ENCODE measurements at places on chromosomes 7 and 10.

- DNase-seq, result no peak
Observed at GRCh38 chr7:129213828-129214227, 11.0 kb upstream of the AHCYL2 start.

DNA sequence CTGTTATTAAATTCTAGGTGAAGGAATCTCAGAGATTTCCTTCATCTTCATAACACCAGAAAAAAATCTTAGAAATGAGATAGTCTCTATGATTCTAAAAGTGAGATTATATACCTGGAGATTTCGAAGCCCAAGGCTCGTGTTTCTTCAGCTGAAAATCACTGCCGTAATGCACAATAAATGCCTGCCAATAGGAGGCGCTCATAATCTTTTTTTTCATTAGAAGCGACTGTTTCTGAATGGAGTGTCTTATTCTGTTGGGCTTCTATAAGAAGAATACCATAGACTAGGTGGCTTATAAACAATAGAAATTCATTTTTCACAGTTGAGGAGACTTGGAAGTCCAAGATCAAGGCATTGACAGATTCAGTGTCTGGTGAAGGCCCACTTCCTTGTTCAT is 294.7 kb downstream of the PRKG1 start:
- no peak for DNase-seq

GRCh38 chr7:1601956-1602355 is 32.1 kb upstream of the PSMG3 start:
- no peak for DNase-seq

DNA sequence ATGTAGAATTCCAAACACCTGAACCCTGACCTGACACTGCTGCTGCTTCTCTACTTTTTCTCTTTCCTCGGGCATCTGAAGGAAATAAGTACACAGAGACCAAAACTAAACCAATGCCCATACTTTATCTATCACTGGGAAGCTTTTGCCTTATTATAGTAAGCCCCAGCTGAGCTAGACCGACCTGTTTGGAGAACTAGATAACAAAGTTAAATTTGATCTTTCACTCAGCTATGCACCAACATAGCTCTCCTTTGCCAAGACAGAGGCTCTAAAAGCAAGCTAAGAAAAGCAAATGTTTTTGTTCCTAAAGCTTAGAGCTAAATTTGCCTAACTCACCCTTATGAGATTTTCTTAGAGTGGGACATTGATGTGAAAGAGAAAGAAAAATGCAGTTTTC is 39.1 kb downstream of the NHLRC2 start:
- DNase-seq, result no peak

- DNase-seq, result no peak
Observed at GRCh38 chr7:45237788-45238461, 80.3 kb downstream of the RAMP3 start.

DNA sequence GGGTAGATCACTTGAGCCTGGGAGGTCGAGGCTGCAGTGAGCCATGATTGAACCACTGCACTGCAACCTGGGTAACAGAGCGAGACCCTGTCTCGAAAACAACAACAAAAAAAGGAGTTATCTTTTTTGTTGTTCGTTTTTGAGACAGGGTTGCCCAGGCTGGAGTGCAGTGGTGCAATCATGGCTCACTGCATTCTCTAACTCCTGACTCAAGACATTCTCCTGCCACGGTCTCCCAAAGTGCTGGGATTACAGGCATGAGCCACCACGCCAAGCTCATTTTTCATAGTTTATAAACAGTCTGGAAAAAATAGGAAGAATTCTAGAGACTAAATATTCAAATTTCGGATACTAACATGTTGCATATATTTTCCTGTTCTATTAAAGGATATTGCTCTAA is 29.4 kb downstream of the SFXN4 start:
- no peak for DNase-seq

- DNase-seq, result no peak
Observed at GRCh38 chr7:95427914-95428516, 6.8 kb downstream of the PON2 start.

GRCh38 chr10:104026762-104027161 is 58.9 kb downstream of the COL17A1 start:
- no peak for DNase-seq

DNA sequence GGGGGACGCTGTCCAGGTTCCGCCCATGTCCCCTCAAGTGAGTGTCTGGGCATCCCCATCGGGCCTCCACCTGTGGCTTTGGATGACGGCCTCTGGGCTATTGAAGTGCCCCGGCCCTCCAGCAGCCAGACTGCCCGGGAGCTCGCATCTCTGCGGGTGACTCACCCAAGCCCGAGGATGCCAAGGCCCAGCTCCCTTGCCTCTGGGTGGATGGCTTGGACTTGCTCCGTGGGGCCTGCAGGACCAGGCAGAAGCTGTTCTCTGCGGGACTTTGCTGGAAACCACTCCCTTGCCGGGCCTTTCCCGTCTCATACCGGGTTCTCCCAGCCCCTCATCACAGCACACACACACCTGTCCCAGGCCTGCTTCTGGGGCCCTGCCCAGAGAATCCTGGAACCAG is 22.4 kb downstream of the DPYSL4 start:
- DNase-seq, result no peak

GRCh38 chr7:129948338-129948737 is 4.4 kb downstream of the UBE2H start:
- no peak for DNase-seq

DNA sequence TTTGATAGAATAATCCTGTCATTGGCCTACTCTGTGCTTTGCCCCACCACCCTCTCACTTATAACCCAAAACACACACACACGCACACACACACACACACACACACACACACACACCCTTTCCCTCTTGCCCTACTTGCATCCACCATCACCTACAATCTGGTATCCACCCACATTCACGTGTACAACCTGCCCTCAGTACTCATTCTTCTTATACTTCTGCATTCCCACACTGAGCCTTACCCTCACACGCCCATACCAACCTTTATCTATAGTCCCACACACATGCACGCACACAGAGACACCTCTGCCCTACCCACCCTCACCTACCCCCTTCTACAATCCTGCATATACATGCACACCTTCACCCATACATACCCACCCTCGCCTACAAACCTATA is 10.8 kb upstream of the SRI start:
- DNase-seq, result no peak

GRCh38 chr10:110721406-110722038 is 77.4 kb downstream of the RBM20 start:
- peak; percentile 64 for DNase-seq

DNA sequence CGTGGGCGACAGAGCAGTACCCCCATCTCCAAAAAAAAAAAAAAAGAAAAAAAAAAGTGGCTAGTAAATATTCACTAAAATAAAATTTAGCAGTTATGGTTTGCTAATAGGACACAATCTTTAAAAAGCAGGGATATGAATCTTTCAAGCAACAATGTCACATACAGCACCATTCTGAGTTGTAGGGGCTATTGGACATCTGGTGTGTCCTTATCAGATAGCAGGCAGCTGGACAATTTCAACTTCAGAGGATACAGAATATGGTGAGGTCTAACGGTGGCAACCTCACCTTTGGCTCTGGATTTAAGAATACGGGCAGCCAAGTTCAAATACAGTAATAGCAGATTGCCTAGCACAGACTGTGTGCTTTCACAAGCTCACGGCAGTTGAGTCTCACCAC is 51.1 kb downstream of the SLC37A3 start:
- no peak for DNase-seq

- no peak for DNase-seq
Observed at GRCh38 chr10:13395540-13395939, 47.4 kb upstream of the SEPHS1 start.

- no peak for DNase-seq
Observed at GRCh38 chr10:16049050-16049449, 188.7 kb upstream of the MINDY3 start.

DNA sequence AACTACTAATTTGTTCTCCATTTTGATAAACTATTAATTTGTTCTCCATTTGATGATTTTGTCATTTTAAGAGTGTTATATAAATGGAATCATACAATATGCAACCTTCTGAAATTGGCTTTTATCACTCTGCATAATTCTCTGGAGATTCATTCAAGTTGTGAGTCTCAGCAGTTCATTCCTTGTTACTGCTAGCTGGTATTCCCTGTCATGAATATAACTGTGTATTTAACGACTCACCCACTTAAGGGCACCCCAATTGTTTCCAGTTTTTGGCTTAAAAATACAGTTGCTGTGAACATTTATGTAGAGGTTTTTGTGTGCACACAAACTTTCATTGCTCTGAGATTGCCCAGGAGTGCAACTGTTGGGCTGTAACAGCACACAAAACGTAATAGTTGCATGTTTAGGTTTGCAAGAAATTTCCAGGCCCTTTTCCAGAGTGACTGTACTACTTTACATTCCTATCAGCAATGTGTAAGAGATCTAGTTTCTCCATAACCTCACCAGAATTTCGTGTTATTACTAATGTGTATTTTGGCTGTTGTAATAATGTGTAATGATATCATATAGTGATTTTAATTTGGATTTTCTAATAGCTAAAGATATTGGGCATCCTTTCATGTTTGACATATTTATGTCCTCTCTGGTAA is 153.2 kb upstream of the ADCY1 start:
- no peak for DNase-seq

GRCh38 chr10:48627984-48628609 is 23.2 kb upstream of the ARHGAP22 start:
- DNase-seq, result no peak

DNA sequence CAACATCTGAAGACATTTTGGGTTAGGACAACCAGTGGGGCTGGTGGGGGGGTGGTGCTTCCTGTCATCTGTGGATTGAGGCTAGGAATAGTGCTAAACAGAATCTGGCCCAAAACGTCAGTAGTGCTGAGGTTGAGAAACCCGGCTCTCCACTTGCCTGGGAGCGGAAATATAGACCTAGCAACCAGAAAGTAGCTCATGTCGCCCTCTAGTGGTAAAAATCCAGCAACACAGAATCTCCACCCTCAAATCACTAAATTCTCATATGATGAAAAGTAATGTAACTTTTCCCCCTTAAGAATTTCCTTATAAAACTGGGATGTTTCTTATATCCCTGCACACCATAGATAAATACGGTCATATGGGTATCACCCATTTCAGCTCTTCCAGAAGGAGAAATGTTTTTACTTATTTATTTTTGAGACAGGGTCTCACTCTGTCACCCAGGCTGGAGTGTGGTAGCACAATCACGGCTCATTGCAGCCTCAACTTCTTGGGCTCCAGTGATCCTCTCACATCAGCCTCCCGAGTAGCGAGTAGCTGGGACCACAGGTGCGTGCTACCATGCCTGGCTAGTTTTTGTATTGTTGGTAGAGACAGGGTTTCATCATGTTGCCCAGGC is 34.4 kb downstream of the ZC3HAV1 start:
- peak; percentile 60 for DNase-seq

- DNase-seq, result no peak
Observed at GRCh38 chr10:86376852-86377796, 10.5 kb upstream of the GRID1 start.

DNA sequence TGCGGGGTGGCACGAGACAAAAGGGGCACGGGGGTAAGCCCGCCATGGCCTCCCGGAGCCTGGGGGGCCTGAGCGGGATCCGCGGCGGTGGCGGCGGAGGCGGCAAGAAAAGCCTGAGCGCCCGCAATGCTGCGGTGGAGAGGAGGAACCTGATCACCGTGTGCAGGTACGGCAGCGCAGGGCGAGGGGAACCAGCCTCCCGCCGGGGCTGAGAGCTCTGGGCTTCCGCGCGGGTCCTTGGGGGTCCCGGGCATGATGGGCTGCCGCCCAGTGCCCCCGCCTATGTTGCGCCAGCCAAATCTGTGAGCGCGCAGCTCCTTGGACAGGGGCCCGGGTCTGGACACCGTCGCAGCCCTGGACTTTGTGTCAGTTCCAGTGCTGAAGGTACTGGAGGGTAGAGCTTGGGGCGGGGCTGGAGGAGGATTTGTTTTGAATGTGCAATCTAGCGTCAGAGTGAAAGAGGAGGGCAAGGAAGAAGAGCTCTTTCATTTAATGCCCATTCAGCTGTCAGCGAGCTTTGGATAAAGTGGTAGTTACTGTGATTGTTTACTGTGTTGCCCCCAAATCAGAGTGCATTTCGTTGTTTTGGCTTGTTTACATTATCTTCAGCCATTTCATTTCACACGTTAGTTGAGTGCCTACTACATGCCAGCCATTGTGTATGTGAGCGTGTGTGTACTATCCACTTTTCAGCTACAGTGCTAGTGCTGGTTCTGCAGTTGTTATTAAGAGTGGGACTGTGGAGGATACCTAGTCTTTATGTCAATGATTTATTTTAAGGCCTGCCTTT is 777 bp downstream of the RUNDC3B start:
- peak; percentile 36 for DNase-seq

DNA sequence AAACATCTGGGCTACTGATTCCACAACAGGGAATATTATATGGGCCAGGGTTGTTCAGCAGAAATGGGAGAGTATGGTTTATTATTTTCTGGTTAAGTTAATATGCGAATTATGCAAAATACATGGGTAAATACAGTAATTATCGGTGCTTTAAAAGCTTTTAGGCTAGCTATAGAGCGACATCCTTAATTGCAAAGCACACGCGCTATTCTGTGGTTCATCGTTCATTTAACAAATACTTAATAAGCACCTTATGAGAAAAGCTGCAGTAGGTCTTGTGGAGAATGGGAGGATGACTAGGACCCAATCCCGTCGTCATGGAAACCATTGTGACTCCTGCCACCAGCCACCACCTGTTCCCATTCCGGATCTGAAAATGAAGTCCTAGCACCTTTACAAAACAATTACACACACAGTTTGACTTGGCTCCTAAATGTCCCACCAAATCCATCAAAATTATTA is 623 bp upstream of the CEP41 start:
- peak; percentile 39 for DNase-seq

DNA sequence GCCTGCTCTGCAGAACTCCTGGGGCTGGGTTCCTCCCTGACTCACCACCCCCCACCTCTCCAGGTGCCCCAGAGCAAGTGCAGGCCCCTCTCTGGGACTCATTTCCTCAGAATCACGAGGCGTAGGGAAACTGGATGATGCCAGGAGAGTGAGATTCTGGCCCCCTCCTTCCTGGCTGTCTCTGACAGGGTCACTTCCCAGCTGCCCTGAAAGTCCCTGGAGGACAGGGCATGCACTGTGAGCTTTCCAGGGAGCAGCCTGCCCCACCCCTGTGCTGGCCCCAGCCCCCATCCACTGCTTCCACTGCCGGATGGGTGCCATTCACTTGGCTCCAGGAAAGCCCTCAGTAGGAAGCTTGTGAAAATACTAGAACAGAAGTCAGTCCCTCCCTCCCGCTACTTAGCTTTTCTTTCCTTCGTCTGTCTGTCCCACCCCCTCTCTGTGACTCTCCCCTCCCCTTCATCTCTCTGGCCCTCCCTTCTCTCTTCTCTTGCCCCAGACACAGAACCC is 10.4 kb downstream of the TACR2 start:
- DNase-seq, result no peak

Measured in putamen (tissue), 1 donor.